ENCODE measurements at places on chromosomes 3 and 15.
A peak's percentile ranks its signal among the peaks of the same experiment; 100 is the strongest.

- H3K27me3 ChIP-seq = no peaks in the 10 kb centered on the region
- no peaks in the 10 kb centered on the region for H3K4me1 ChIP-seq
- H3K4me3 ChIP-seq = no peak overlapping the region
- DNase-seq = no peak
Observed at GRCh38 chr3:170465955-170466354, 47.3 kb downstream of the CLDN11 start.

DNA sequence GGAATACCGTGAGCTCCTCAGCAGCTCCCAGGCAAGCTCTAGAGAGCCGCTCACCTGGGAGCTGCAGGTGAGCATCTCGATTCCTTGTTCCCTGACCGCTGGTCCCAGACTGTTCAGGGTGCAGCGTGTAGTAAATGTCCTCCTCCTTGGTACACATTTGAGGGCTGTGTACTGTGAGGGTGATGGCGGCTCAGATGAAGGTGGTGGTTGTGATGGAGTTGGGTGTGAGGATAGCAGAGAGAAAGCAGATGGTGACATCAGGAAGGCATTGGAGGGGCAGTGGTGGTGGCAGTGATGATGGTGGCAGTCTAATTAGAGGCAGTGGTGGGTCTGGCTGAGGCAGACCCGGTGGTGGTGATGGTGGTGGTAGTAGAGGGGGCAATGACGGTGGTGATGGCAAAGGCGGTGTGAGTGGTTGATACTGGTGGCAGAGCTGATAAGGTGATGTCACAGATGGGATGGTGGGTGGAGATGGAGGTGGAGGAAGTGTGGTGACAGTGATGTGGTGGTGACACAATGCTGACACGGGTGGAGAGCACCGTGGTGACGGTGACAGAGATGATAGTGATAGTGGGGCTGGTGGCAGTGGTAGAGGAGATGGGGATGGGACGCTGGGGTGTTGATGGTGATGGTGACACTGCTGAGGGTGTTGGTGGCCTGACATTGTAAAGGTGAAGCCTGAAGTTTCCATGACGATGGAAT is at the start of gene DNAJB8:
Gene DNAJB8, minus strand, starts transcription at position 51 of the 702 bp plus-strand sequence. CDS start 3,645 bp downstream, outside the sequence.
- no peak for DNase-seq
- H3K27me3 ChIP-seq = peaks cover 41% of the 10 kb centered on the region
- no peaks in the 10 kb centered on the region for H3K4me1 ChIP-seq
- H3K27ac ChIP-seq = no peak within 1 kb of the TSS
- no peaks in the 10 kb centered on the region for H3K36me3 ChIP-seq

- peaks cover 22% of the 10 kb centered on the region for H3K4me1 ChIP-seq
- H3K4me3 ChIP-seq = no peak overlapping the region
- H3K36me3 ChIP-seq = no peaks in the 10 kb centered on the region
- DNase-seq = no peak
- peaks cover 12% of the 10 kb centered on the region for H3K27me3 ChIP-seq
Observed at GRCh38 chr15:28094732-28095521, 4.2 kb downstream of the OCA2 start.

GRCh38 chr15:95567686-95568085 is 762.8 kb upstream of the NR2F2 start:
- no peak overlapping the region for H3K27ac ChIP-seq
- no peaks in the 10 kb centered on the region for H3K4me1 ChIP-seq
- peak; percentile 60 for DNase-seq
- H3K36me3 ChIP-seq = no peaks in the 10 kb centered on the region

DNA sequence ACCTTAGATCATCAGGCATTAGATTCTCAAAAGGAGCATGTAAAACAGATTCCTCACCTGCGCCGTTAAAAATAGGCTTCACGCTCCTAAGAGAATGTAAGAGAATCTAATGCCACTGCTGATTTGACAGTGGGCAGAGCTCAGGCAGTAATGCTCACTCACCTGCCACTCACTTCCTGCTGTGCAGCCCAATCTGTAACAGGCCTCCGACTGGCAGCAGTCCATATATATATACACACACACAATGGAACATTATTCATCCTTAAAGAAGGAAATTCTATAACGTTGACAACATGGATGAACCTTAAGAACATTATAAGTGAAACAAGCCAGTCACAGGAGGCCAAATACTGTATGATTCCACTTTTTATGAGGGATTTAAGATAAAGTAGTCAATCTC is 24.5 kb downstream of the ZNF148 start:
- H3K27ac ChIP-seq = no peak overlapping the region
- DNase-seq = no peak
- H3K4me3 ChIP-seq = no peak overlapping the region
- no peaks in the 10 kb centered on the region for H3K36me3 ChIP-seq

DNA sequence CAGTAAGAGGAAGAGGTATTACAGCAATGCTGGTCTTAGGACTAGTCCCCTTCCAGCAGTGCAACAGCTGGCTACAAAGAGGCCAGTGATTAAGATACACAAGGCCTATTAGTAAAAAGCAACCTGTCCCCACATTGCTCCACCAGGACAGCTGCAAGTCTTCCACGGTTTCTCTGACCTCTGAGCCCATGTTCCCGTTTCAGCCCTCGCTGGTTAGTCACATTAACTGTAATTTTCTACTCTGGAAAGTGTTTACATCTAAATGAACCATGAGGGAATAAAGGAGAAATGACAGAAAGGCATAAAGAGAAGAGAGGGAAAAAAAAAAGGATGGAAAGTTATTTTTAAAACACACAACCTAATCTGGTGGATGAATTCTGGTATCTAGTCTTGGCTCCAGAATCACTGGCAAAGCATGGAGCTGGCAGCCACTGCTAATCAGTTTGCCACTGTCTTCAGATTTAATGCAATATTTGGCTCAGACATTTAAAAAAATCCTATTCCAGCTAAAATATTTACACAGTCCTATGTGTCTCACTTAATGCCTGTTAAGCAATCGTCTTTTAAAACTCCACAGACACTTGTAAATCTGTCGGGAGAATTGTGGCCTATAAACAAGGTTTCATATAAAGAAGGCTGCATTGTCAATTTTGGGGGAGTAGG is 154.9 kb downstream of the GREM1 start:
- peak; percentile 71 for DNase-seq
- no peak overlapping the region for H3K4me3 ChIP-seq
- H3K27me3 ChIP-seq = no peaks in the 10 kb centered on the region
- H3K4me1 ChIP-seq = peaks cover 27% of the 10 kb centered on the region
- peak overlapping the region; percentile 37 for H3K27ac ChIP-seq
- no peaks in the 10 kb centered on the region for H3K36me3 ChIP-seq

- H3K36me3 ChIP-seq = no peaks in the 10 kb centered on the region
- no peak for DNase-seq
- H3K27ac ChIP-seq = no peak overlapping the region
Observed at GRCh38 chr3:14524920-14525660, 15.1 kb downstream of the GRIP2 start.

- H3K4me3 ChIP-seq = no peak overlapping the region
- no peak for DNase-seq
- H3K4me1 ChIP-seq = no peaks in the 10 kb centered on the region
- no peaks in the 10 kb centered on the region for H3K36me3 ChIP-seq
Observed at GRCh38 chr3:13931172-13931571, 51.3 kb upstream of the WNT7A start.

GRCh38 chr3:11452885-11453847 is 181.0 kb downstream of the ATG7 start:
- peak; percentile 93 for DNase-seq
- no peaks in the 10 kb centered on the region for H3K36me3 ChIP-seq
- no peaks in the 10 kb centered on the region for H3K27me3 ChIP-seq

- peaks cover 18% of the 10 kb centered on the region for H3K4me1 ChIP-seq
- H3K27me3 ChIP-seq = no peaks in the 10 kb centered on the region
- no peak overlapping the region for H3K4me3 ChIP-seq
- DNase-seq = no peak
- H3K27ac ChIP-seq = no peak overlapping the region
- H3K36me3 ChIP-seq = no peaks in the 10 kb centered on the region
Observed at GRCh38 chr3:177778633-177779032, 581.4 kb upstream of the TBL1XR1 start.

DNA sequence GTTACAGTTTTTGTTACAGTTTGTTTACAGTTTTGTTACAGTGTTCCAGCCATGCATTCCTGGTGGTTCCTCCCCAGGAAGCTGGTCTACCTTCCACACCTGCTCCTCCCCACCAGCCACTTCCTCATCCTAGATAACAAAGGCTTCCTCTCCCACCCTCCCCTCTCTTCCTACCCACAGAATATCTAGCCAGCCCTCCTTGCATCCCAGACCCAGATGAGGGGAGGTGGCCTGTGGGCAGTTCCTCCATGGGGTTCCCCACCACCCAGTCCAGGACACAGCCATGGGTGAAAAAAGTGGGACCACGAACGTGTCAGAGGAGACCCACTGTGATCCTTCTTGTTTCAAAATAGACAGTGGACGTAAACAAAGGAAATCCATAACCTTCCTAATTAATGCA is 122.8 kb upstream of the ABHD17C start:
- H3K4me1 ChIP-seq = peaks cover 21% of the 10 kb centered on the region
- H3K4me3 ChIP-seq = no peak overlapping the region
- no peaks in the 10 kb centered on the region for H3K27me3 ChIP-seq
- no peak for DNase-seq
- no peaks in the 10 kb centered on the region for H3K36me3 ChIP-seq

GRCh38 chr15:52667597-52667996 is 11.6 kb downstream of the ATOSA start:
- H3K4me3 ChIP-seq = no peak overlapping the region
- peaks cover 14% of the 10 kb centered on the region for H3K36me3 ChIP-seq
- peaks cover 12% of the 10 kb centered on the region for H3K4me1 ChIP-seq
- peak; percentile 77 for DNase-seq
- no peaks in the 10 kb centered on the region for H3K27me3 ChIP-seq

GRCh38 chr15:38207621-38208020 is 45.0 kb upstream of the SPRED1 start:
- DNase-seq = peak; percentile 29
- no peak overlapping the region for H3K4me3 ChIP-seq
- no peak overlapping the region for H3K27ac ChIP-seq
- H3K27me3 ChIP-seq = no peaks in the 10 kb centered on the region
- H3K4me1 ChIP-seq = no peaks in the 10 kb centered on the region

DNA sequence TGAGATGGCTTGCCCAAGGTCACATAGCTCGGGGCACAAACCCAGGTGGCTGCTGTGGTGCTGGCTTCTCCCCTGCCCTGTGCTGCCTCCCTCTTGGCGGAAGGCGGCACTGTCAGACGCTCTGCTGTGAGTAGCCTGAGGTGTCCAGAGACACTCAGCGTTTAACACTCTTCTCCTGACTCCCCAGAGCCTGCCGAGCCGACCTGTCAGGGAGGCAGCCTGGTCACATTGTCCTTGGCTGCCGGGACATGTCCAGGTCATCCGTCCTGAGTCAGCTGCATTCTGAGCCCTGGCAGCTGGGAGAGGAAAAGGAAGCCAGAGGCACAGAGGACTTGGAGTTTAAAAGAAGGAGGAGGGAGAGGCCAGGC is 4.7 kb downstream of the LMAN1L start:
- H3K4me3 ChIP-seq = no peak overlapping the region
- no peaks in the 10 kb centered on the region for H3K36me3 ChIP-seq
- DNase-seq = no peak
- H3K27ac ChIP-seq = no peak overlapping the region
- no peaks in the 10 kb centered on the region for H3K27me3 ChIP-seq

DNA sequence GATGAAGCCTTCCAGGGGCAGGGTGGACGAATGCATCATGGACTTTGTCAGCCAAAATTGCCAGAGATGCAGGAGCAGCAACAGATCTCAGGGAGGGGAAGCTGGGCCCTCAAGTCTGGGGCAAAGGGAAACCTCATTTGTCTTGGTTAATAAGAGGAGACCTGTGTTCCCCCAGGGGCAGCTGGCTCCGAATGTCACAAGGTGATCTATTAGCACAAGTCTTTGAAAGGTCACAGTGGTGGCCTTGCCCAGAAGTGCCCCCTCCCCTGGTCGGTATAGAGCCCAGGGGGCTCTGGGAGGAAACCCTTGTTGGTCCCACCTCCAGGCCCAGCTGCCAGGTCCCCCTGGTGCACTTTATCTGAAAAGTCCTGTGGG is 46.2 kb downstream of the ABTB1 start:
- no peak overlapping the region for H3K27ac ChIP-seq
- H3K36me3 ChIP-seq = no peaks in the 10 kb centered on the region
- no peak overlapping the region for H3K4me3 ChIP-seq
- no peaks in the 10 kb centered on the region for H3K27me3 ChIP-seq
- no peak for DNase-seq
- H3K4me1 ChIP-seq = peaks cover 10% of the 10 kb centered on the region

- no peaks in the 10 kb centered on the region for H3K4me1 ChIP-seq
- H3K4me3 ChIP-seq = no peak overlapping the region
Observed at GRCh38 chr3:59115364-59116232, 65.8 kb upstream of the CFAP20DC start.

DNA sequence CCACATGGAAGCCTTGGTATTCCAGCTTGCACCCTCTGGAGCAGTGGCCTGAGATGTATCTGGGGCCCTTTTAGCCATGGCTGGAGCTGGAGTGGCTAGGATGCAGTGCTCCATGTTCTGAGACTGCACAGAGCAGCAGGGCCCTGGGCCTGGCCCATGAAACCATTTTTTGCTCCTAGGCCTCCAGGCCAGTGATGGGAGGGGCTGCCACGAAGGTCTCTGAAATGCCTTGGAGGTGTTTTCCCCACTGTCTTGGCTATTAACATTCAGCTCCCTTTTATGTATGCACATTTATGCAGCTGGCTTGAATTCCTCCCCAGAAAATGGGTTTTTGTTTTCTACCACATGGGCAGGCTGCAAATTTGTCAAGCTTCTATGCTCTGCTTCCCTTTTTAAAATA is 43.0 kb upstream of the MYRIP start:
- H3K4me1 ChIP-seq = no peaks in the 10 kb centered on the region
- H3K4me3 ChIP-seq = no peak overlapping the region
- no peak overlapping the region for H3K27ac ChIP-seq
- H3K36me3 ChIP-seq = no peaks in the 10 kb centered on the region
- no peak for DNase-seq
- H3K27me3 ChIP-seq = no peaks in the 10 kb centered on the region

DNA sequence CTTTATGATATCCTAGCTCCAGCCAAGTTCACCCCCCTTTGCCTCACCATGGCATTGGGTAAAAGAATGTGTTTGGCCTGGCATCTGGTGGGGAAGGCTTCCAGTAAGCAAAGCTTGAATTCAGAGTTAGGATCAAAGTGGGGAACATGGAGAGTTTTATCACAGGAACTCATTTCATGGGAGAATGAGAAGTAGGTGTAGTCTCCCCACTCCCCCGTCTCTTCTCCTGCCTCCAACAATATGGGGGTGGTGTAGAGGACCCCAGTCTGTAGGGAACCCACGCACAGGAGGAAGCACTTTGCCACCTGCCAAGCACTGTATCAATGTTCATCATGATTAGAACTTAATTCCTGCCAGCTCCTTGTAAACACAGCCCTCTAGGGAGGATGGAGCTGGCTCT is 200.5 kb downstream of the UACA start:
- no peaks in the 10 kb centered on the region for H3K4me1 ChIP-seq
- no peak for DNase-seq
- H3K4me3 ChIP-seq = no peak overlapping the region

GRCh38 chr3:37139567-37140052 is 34.8 kb downstream of the LRRFIP2 start:
- no peak overlapping the region for H3K4me3 ChIP-seq
- H3K27me3 ChIP-seq = no peaks in the 10 kb centered on the region
- no peak for DNase-seq
- H3K27ac ChIP-seq = no peak overlapping the region
- no peaks in the 10 kb centered on the region for H3K4me1 ChIP-seq

Data from astrocyte (in vitro differentiated cells and primary cell).